ENCODE measurements at places on chromosomes 6 and 20.

GRCh38 chr6:130779658-130780033 is 47.6 kb upstream of the SMLR1 start:
- no peak for DNase-seq

DNA sequence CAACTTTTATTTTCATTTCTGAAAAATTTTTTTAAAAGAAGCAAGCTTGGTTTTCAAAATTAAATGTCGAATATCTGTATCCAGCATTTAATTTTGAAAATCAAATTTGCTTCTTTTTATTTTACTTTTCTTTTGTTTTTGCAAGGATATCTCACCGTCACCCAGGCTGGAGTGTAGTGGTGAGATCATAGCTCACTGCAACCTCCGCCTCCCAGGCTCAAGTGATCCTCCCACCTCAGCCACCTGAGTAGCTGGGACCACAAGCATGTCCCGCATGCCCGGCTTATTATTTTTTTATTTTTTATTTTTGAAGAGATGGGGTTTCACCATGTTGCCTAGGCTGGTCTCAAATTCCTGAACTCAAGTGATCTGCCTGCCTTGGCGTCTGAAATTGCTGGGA is 17.0 kb upstream of the EPB41L2 start:
- no peak for DNase-seq

DNA sequence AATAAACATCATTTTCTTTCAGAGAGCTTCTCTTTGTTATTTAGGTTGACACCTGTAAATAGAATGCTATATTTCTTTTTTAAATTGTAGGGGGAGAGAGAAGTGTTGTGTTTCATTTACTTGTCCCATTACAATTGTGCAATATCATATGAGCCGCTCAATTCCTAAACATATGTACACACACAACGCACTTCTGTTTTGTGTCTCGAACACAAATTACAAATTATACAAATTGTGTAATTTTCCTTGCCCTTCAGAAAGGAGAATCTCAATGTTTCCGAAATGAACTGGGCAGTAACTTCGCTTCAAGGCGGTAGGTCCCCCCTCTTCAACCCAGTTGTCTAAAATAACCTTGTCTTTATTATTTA is 2.6 kb upstream of the ABT1 start:
- no peak for DNase-seq

DNA sequence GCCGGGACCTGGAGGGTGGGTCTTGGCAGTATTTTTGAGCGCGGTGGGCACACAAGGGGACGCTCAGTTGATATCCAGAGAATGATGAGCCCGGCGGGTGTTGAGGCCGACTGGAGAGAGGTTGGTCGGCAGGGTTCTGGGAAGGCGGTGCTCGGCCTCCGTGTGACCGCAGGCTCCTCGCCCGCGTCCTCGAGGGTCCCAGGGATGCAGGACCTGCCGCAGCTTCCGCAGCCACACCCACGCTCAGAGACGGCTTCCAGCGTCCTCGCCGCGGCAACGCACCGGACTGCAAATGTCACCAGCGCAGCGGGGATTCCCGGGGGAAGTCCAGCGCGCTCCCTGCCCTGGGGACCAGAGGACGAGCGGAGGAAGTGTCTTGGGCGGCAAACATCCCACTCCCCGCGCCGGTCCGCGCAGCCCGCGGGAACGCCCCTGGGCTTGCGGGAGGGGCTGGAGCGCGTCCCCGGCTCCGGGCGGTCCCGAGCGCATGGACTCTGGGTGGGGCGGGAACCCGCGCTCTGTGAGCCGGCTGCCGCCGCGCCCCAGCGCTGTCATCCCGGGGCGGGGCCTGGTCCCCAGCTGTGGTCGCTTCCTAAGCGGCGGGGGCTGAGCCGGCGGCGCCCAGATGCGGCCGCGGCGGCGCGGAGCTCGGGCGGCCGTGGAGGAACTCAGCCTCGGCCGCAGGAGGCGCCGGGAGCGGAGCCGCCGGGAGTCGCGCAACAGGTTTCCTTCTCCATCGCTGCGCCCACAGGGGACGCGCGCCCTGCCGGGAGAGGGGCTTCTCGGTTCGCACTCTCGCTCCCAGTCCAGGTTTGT is at the start of gene STX11:
TSS of gene STX11 (plus strand) at position 624 of the 816 bp plus-strand sequence. CDS start 36,111 bp downstream, outside the sequence.
- peak; percentile 67 for DNase-seq

GRCh38 chr20:61937963-61938838 is 127.5 kb downstream of the TAF4 start:
- DNase-seq: no peak

GRCh38 chr6:112939563-112939962 is 592.4 kb downstream of the RFPL4B start:
- no peak for DNase-seq

- no peak for DNase-seq
These were observed 27.1 kb upstream of the FAM83C start for GRCh38 chr20:35319192-35319870.

DNA sequence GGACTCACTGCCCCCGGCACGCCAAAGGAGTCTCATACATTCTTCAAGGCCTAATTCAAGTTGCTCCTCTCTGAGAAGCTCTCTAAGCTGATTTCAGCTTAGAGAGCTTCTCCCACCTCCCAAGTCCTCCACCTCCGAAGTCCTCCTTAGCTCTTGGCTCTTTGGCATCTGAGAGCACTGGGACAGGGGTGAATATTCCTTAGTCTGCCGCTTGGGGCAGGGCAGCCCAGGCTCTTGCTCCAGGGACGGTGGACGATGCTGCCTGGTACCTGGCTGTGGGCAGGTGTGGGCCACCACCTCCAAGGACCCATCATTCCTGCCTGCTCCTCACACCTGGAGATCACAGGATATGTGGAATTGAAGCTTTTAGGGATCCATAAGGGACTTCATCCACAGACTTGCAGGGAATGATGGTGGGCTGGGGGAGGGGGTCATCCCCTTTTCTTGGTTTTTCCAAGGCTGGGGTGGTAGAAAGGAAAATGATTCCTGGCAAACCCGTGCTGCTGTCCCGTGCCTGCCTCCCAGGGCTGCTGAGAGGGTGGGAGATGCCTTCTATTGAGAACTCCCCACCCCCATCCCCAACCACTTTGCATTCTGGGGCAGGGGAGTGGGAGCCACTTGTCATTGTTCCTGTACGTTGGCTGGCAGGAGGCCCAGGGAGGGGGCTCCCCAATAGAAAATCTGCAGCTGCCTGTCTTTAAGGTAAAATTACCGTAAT is 57.4 kb downstream of the ARHGAP40 start:
- DNase-seq: no peak

DNA sequence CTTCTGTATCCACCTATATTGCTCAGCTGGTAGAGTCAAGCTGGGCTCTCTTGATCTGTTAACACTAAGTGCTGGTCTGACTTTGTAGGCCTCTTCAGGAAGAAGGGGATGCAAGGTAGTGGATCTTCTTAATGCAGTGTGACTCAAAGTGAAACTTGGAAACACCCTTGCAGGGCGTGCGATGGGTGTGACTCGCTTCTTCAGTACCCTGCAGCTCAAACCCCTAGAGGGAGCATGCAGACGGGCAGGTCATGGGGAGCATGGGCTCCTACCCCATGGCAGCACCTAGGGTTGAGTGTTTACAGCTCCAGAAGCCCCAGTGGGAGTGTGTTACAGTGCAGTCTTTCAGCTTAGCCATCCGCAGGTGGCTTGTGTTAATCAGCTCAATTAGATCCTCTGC is 757 bp upstream of the SAMD3 start:
- no peak for DNase-seq

Data from activated gamma-delta T cell (primary cell).